Caco-2 (cell line): ENCODE measurements at places on chromosomes 12 and 14.

DNA sequence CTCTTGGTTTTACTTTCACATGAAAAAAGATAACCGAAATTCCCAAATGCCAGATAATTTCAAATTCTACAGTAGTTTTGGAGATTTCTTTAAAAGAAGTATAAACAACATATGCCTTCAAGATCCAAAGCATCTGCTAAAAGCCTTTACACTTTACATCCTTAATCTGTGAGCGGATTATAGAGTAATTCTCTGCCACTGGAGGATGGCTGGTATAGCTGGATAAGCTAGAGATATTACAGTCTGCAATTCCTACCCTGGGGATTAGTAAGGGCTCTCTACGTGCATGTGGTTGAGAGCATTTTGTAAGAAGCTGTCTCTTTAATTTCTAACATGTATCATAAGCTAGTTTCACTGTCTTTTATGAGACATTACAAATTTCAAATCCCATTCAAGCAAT, 240.3 kb upstream of the HMGA2 start:
- no peak for DNase-seq

DNA sequence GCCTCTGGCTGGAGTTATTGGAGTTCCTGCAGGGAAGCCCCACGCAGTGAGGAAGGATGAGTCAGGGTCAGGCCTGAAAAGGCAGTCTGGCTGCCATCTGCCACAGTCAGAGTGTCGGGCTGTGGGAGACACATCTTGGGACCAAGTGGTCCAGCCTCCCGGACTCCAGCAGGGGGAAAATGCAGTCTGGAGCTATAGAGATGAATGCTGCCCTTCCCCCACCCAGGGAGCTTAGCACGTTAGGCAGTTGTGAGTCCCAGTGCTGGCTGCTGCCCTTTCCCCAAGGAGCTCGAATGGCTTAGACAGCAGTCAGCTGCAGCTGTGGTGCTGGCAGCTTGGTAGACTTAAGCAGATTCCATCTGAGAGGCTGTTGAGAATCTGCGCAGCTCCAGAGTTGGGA, 8.2 kb upstream of the NTS start:
- no peak for DNase-seq

DNA sequence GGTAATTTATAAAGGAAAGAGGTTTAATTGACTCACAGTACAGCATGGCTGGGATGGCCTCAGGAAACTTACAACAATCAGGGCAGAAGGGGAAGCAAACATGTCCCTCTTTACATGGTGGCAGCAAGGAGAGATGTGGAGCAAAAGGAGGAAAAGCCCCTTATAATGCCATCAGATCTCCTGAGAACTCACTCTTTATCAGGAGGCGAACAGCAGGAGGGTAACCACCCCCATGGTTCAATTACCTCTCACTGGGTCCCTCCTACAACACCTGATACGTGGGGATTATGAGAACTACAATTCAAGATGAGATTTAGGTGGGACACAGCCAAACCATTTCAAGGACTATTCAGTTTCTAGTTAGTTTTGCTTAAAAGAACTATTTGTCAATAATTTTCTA, 453.3 kb downstream of the C12orf50 start:
- DNase-seq = no peak

DNA sequence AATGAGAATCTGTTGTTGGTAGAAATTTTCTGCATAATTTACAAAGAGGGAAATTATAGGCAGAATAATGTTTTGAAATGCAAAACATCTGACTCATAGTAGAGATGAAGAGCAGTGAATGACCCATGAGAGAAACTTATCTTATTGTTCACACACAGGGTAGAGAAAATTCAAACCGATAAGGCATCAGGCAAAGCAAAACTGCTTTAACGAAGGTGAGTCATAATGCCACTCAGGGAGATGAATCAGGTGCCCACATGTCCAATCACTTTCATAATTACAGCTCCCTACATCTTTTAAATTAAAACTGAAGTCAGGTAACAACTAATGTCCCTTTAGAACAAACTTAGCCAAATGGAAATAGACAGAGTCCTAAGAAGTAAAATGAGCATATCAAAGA, 265.6 kb upstream of the GARIN6 start:
- DNase-seq = no peak

DNA sequence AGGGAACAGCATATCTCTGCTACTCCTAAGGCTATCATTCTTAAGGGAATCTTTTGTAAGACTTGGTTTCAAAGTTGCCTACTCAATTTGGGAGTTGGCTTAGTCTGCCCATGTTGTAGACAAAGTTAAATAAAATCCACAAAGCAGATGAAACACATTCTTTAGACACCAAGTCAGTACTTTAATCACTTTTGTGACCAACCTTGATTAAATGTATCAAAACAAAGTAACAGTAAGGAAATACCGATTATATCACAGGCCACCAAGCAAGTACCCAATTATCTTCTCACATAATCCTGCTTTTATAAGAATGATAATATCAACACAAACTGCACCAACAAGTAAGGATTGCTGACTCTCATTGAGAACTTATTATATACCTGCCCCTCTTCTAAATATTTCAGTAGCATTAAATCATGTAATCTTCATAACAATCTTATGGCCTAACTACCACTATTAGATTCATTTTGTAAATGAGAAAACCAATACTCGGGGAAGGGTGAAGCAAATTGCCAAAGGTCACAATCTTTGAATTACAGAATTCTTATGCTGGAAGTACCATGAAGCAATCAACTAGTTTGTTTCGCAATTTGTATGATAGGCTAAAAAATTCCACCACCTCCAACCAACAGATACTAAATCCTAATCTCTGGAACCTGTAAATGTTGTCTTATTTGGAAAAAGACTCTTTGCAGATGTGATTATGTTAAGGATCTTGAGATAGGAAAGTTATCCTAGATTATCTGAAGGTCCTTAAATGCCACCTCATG, 12.6 kb upstream of the DIO2 start:
- DNase-seq = no peak

GRCh38 chr12:93020631-93021597, 91.8 kb upstream of the EEA1 start:
- peak; percentile 90 for DNase-seq

DNA sequence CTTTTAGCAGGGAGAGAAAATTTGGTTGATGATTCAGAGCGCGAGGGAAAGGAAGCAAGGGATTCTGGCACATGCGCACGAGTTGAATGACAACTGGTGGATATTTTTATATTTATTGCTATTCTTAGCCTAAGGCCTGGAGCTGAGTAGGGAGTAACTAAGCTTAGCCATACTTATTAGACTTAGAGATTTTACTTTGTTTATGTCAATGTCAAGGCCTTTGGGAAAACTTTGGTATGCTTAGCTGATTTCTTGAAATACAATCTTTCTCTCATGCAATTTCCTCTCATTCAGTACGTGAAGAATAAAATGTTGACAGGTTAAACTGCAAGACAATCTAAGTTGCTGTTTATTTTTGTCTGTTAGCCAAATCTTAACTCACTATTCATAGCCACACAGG, 101.1 kb downstream of the CRADD start:
- no peak for DNase-seq

- DNase-seq = no peak
Observed at GRCh38 chr12:3947781-3948180, 74.6 kb upstream of the PARP11 start.

GRCh38 chr12:96710127-96710745, 196.8 kb upstream of the NEDD1 start:
- DNase-seq = peak; percentile 46

DNA sequence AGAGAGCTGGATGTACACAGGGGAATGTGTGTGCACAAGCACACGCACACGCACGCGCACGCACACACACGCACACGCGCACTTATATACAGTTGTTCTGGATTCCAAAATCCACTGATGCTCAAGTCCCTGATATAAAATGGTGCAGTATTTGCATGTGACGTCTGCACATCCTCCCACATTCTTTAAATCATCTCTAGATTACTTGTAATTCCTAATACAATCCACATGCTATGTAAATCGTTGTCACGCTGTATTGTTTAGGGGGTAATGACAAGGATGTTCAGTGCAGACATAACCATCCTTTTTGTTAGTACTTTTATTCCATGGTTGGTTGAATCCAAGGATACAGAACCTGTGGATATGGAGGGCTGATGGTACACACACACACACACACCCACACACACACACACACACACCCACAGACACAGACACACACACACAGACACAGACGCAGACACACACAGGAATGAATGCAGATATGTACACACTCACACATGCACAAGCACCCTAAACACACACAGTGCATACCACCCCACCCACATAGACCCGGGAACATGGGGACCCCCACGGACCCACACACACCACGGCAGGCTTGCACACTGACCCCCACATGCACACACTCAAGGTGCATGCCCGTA, 188.5 kb upstream of the PRMT8 start:
- no peak for DNase-seq

DNA sequence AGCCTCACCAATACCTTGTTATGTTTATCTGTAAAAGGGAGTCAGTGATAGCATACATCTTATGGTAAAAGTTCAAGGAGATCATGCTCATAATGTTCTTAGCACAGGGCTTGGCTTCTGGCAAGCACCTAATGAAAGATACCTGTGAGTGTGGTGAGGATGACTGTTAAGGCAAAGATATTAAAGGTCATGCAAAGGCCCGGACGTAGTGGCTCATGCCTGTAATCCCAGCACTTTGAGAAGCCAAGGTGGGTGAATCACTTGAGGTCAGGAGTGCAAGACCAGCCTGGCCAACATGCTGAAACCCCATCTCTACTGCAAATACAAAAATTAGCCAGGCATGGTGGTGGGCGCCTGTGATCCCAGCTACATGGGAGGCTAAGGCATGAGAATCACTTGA, 425.9 kb upstream of the TBX3 start:
- DNase-seq = no peak

- no peak for DNase-seq
Observed at GRCh38 chr12:4994622-4995021, 49.1 kb upstream of the KCNA5 start.

GRCh38 chr12:96398424-96399119, 1.7 kb downstream of the CDK17 start:
- DNase-seq = no peak

- DNase-seq = no peak
Observed at GRCh38 chr12:56241424-56242303, 11.8 kb downstream of the SLC39A5 start.

DNA sequence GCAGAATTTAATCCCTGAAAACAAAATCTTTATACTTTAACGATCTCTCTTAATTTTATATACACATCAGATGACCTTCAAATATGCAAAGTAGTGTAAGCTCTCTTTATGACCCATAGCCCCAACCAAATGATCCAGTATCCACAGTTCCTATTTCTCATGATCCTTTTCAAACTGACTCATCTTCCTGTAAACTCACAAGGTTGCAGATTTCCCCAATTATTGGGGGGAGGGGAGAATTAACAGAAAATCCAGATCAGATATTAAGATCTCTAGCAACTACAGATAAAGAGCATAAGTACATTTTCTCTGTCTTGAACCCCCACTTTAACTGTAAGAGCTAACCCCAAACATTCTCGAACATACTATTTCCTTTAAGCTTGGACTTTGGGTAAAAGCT, 12.5 kb downstream of the GNS start:
- DNase-seq = no peak

DNA sequence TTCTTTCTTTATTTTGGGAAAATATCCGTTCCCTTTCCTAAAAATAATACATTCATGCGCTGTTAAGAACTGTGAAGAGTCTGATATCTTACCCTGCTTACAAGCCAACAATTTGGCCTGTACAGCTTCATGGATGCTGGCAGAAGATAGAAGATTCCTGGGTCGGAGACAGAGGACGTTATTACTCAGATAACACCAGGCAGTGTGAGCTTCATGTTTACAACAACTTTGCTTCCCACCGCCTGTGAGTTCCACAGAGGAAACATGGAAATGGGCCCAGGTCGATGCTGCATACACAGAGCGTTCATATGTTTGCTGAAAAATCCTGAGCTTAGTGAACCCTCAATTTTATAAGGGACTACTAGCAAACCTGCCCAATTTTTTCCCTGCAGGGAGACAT, 705.6 kb upstream of the SEL1L start:
- no peak for DNase-seq

DNA sequence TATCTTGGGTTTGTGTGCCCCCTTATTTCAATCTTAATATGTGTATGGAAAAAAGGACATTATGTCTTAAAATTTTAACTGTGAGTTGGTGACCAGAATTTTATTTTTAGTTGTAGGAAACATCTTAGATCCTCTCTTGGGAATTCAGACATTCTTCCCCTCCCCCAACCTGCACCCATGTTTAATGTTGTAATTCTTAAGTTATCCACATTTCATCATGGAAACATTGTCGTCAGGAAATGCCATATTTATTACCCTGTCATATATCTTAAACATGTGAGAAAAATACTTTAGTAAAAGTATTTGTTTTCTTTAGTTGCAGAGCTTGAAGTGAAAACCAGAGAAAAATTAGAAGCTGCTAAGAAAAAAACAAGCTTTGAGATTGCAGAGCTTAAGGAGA, 30.3 kb downstream of the YEATS4 start:
- DNase-seq = no peak

DNA sequence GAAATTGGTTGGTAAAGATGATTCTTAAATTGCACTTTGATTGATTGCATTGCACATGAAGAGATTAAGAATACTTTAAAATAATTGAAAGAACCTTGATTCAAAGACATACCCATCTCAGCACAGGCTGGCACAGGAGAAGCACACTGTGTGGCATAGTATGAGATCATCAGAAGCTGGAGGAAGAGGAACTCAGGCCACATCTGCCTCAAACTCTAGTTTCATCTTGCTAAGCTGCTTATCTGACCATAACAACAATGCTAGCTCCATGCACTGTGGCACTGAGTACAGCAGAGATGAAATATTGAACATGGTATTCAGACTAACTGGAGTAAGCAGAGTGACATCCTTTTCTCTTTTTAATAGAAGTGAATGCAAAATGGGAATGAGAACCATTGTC, 99.1 kb downstream of the TBC1D30 start:
- DNase-seq = no peak

- no peak for DNase-seq
Observed at GRCh38 chr12:79659961-79660431, 30.8 kb downstream of the PAWR start.

GRCh38 chr12:54442961-54443360, 23.9 kb upstream of the ITGA5 start:
- no peak for DNase-seq

- no peak for DNase-seq
Observed at GRCh38 chr12:3020850-3021435, 56.2 kb upstream of the TSPAN9 start.

- DNase-seq = no peak
Observed at GRCh38 chr14:51783765-51784164, 76.6 kb upstream of the GNG2 start.

- no peak for DNase-seq
Observed at GRCh38 chr12:80802652-80803400, 86.1 kb downstream of the MYF5 start.

GRCh38 chr12:111193977-111194702, 174.8 kb downstream of the PHETA1 start:
- DNase-seq = no peak

DNA sequence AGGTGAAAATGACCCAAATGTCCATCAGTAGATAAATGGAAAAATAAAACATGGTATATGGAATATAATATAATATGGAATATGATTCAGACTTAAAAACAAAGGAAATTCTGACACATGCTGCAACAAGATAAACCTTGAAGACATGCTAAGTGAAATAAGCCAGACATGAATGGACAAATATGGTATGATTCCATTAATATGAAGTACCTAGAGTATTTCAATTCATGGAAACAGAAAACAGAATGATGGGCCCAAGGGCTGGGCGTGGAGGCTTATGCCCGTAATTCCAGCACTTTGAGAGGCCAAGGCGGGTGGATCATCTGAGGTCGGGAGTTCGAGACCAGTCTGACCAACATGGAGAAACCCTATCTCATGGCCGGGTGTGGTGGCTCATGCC, 22.7 kb upstream of the ORAI1 start:
- no peak for DNase-seq

- DNase-seq = no peak
Observed at GRCh38 chr12:89217472-89217871, 134.8 kb downstream of the DUSP6 start.
